ENCODE measurements at places on chromosomes 1 and 21.

GRCh38 chr1:78640462-78640861 is 9.2 kb upstream of the IFI44 start:
- no peak for DNase-seq

DNA sequence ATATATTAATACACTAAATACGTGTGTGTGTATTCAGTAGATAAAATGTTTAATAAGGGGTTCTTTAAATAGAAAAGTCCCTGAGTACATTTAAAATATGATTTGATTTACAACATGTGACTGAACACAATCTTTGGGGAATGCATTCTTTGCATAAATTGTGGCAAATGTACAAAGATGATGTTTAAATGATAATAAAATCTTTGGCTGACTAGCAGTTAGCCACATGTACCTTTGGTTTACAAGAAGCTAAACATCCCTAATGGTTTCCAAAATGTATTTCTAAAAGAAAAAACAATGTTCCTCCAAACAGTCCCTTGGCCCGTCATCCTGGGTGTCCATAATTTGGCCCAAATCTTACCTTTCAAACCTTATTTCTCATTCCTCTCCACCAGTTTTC is 106.4 kb upstream of the MARK1 start:
- no peak for DNase-seq

GRCh38 chr1:2816786-2817185 is 15.3 kb upstream of the TTC34 start:
- DNase-seq, result no peak

- DNase-seq, result no peak
Measured at GRCh38 chr1:192108161-192108560, 50.1 kb upstream of the RGS18 start.

GRCh38 chr1:95854457-95854856 is 620.4 kb downstream of the RWDD3 start:
- no peak for DNase-seq

GRCh38 chr1:241443561-241443960 is 76.0 kb downstream of the FH start:
- DNase-seq, result no peak

GRCh38 chr21:28769683-28770082 is 223.0 kb downstream of the LTN1 start:
- no peak for DNase-seq

- DNase-seq, result no peak
Measured at GRCh38 chr1:91148641-91149069, 126.8 kb upstream of the ZNF644 start.

GRCh38 chr1:221772117-221772516 is 30.2 kb upstream of the DUSP10 start:
- no peak for DNase-seq

- no peak for DNase-seq
Measured at GRCh38 chr1:208534599-208534897, 290.4 kb upstream of the PLXNA2 start.

DNA sequence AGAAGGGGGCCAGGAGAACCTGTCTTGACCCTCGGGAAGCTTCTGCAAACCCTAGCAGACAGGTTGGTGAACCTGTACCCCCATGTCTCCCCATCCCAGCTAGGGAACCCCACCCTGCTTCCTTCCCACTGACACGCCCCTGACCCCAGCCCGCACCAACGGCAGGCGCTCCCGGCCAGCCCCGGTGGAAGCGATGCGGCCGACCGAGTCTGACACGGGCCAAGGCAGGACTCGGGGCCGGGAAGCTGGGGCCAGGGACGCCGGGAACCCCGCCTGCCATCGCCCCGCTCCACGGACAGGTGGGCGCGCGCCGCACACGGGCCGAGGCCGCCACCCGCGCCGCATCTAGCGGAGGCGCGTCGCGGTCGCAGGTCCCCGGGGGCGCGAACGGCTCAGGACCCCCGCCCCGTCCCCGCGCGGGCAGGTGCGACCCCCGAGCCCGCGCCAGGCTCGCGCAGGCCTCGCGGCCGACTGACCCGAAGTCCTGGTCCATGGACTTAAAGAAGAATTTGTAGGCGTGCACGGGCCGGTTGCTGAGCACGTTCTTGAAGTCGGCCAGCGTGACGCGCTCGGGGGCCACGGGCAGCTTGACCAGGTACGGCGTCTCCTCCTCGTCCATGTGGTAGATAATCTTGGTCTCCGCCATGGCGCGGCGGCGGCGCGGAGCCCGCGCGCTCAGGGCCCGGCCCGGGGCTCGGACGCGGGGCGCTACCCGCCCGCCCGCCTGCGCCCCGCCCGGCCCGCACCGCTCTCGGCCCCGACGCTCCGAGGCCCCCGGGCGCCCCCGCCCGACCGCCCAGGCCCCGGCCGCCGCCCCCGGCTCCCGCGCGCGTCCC is 580 bp downstream of the DVL1 start:
- no peak for DNase-seq
